NCI-H446 (cell line): ENCODE measurements at places on chromosomes 7 and 10.

DNA sequence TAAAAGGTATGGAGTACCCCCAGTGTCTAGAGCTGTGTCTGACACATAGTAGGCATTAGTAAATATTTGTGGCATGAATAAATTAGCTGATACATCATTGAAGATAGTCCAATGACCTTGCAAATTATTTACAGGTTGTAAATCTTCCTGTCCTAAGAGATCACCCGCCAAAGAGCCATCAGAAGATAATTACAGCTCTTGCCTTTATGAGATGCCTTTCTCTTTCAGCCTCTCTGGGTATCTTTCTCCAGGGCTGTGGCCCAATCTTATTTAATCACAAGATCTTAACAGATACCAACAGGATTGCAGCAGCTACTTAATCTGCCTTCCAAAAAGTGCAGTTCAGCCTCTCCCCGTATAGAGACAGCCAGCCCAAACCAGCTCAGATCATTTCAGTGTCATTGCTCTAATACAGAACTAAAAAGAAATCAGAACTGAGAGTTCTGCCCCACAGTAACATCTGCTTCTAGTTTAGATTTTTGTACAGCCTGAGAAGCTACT is 41.5 kb downstream of the MYOF start:
- no peak for DNase-seq

DNA sequence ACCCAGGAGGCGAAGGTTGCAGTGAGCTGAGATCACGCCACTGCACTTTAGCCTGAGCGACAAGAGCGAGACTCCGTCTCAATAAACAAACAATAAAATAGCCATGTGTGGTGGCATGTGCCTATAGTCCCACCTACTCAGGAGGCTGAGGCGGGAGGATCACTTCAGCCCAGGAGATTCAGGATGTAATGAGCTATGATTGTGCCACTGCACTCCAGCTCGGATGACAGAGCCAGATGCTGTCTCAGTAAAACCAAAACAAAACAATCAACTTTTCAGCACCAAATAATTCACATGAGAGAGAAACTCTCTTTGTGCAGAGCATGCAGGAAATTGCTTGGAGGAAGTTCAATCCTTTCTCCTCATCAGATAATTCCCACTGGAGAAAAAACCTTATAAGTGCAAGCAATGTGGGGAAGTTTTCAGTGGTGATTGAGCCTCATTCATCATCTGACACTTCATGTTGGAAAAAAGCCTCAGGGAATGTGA is 13.4 kb upstream of the FIS1 start:
- no peak for DNase-seq

DNA sequence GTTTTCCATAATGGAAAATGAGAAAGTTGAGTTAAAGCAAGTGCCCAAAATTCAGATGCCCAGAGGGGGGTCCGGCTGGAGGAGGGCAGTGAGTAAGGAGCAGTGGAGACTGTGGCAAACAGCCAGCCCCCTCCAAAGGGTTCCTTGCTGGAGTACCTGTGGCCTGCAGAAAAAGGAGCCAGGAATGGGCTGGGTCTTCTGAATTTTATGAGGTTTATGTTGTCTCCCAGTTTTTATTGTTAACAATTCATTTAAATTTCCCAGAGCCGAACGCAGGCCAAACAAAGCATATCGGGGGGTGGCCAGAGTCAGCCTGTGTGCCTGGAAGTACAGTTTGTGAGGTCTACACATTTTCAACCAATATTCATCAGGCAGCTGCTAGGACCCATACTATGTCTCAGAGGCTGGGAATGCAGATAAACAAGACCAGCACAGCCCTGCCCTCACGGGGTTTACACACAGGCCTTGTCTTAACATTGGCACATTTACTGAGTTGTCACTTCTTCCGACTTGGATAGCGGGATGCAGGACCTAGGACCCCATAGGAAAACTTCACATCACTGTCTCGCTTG is 12.9 kb upstream of the CSGALNACT2 start:
- no peak for DNase-seq

- no peak for DNase-seq
These were observed 61.2 kb downstream of the KLF6 start for GRCh38 chr10:3723766-3724165.

- no peak for DNase-seq
These were observed 472.8 kb downstream of the KCNMA1 start for GRCh38 chr10:77164616-77165311.

DNA sequence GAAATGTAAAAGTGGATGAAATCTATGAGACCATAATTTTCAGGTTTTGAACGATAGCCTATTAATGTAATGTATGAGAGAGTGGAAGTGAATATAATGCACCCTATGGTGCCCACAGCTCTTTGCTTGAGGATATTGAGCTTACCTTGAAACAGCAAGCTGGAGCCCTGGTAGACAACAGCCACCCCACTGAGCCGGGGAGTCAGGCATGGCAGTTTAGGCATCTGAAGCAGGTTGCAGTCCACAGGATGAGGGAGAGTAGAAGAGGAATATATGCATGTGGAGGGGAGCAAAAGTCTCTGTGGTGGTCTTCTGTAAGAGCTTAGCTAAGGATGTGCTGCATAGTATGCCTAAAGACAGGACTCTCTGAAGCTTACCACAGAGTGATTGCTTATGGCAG is 817.3 kb downstream of the DNAJB9 start:
- no peak for DNase-seq
